Activated T-cell treated with anti-CD3 and anti-CD28 coated beads for 4 hours (primary cell): ENCODE measurements at places on chromosomes 4 and X.

DNA sequence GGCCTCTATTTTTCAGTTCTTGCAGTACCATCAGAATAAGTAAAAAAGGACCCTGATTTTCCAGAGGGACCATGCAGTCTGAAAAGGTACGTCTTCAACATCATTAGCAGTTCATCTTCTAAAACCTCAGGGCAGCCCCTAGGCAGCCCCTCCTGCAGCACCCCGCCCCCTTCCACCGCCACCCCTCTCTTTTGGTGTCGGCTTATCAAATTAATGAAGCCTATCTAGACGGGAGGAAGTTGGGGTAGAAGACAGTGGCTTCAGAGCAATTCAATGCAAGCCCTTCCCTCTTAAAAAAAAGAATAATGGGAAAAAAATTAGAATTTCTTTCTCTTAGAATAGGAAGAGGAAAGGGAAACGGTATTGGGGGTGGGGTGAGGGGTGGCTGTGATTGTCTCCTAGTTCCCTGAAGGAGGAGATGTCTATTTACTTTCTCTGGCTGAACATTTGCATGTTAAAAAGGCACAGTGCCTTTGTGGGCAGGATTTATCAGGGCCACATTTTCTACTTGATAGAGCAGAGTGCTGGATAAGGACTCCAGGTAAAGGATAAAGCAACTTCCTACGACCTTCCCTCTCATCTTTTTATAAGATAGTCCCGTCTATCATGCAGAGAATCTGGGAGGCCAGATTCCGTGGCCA, 159.4 kb downstream of the MGST2 start:
- no peak for DNase-seq

DNA sequence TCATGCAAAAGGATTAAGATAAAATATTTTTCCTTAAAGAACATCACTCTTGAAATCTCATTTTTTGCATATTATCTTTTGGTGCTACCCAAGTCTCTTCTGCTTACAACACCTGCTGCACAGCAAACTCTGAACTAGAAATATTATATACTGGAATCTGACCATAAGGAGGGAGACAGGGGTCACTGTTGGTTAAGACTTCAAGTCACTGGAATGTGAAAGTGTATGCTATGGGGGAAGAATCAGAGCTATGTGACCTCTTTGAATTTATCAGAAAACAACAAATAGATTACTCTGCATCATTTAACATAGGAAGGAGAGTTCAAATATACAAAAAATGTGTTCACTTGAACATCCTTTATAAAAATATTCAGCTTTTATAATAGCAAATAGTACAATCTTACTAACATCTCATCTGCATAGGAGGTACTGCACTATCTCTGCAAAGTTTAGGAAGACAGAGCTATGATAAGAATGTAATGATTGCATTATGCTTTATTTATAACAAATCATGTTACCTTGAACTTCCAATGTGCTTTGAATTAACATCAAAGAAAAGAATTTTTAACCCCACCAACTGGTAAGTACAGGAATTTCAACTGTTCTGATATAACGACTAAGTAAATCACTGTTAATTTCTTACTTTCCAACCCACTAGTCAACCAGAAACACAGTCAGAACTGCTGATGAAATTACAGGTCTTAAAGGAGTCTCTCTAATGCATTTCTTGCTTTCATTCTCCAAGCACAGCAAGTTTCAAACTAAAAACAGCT, 69.8 kb downstream of the ZNF827 start:
- no peak for DNase-seq

DNA sequence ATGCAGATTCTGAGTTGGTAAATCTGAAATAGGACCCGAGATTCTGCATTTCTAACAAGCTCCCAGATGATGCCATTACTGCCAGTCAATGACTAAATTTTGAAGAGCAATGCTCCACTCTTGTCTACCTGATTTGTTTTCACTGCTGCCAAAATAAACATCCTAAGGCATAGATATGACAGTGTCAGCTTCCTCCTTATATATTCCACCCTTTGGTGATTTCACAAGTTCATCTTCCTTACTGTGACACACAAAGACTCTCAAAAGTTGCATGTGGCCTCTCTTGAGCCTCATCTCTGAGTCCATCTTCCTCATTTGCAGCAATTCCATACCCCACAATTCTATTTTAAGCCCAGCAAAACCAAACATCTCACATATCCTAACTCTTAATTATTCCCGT, 110.9 kb downstream of the FBXW7 start:
- no peak for DNase-seq

- DNase-seq, result no peak
Observed at GRCh38 chrX:7574325-7574724, 268.6 kb upstream of the VCX start.

DNA sequence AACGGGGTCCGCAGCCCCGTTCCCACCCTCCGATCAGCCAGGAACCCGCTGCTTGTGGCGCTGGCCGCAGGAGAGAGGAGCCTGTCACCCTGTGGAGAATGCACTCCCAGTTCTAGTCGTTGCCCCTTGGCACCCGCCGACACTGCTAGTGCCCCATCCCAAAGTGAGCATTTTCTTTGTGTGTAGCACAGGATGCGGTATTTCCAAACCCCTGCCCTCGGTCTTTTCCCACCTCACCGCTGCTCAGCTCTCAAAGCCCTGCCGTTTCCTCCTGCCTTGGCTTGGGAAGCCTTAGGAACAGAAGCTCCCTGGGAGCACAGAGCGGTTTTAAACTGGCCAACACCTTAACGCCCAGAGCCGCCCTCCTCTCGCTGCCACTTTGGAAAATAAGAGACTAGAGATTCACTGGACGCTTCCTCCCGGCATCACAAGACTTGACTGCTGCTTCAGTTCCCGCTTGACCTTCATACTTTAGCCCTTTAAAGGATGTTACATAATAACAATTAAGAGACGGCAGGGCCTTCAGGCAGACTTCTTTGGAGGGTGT, 772 bp downstream of the CYP4V2 start:
- DNase-seq, result peak; percentile 11

DNA sequence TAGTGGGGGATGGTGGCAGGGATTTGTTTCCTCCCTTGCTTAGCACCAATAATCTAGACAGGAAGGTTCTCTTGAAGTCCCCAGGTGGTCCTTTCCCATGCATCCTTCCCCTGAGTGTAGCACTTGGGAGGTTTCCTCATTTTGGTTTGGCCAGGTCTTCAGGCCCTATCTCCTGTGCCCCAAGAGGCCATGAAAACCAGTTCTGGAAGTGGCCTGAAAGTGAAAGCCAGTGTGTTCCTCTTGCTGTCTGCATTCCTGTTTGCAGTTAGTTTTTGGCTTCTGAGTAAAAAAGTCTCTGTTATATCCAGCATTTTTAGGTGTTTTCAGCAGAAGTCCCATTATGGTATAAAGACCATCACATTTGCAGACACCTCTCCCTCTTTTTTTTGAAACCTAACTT, 59.5 kb downstream of the MTM1 start:
- DNase-seq, result no peak

- no peak for DNase-seq
Observed at GRCh38 chr4:118857760-118858159, 21.8 kb upstream of the SEC24D start.

DNA sequence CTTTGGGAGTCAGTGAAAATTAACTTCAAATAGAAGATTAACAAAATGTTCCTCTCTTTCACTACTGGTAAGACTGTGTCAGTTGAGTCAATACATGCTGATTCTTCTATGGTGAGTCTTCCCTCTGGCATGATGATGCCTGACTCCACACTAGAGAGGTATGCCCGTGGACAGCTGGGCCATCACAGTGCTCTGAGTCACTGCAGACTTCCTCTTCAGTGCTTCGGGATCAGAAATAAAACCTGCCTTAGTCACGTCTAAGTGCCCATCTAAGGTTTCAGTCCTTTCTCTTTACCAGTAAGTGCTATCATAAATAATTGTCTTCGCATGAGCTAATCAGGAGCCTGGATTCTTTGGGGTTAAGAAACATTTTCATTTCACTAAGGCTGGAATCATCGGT, 1.6 kb upstream of the ASB5 start:
- no peak for DNase-seq

DNA sequence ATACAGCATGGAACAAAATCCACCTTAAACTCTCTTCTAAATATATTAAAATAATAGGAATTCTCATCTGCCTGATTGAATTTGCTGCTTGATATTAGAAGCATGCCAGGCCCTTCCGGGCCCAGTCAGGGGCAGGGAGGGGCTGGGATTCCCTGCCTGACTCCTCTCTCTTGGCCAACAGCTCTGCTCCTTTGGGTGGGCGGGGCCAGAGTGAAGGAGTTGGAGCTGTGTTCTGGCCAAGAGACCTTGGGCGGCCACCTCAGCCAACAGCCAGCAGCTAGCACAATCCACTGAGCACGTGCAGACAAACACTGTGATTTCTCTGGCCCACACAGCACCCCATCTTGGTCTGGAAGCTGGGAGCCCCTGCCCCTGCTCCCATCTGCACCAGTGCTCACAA, 140.3 kb downstream of the PJA1 start:
- DNase-seq, result no peak

DNA sequence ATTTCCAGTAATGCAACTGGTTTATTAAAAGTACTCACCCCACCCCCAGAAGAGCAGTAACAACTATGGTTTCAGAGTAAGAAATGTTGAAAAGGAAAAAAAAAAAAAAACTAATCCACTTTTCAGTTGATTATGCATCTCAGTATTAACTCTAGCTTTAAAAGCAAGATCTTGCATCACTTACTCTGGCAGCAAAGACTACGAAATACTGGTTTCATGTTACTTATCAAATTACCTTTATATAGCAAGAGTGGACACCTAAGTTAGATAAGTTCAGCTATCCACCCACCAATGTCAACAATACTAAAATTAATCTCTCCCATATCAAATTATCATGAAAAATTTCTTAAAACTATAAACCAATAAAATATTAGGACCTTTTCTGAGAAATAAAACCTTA, 105.0 kb downstream of the ABCB7 start:
- DNase-seq, result no peak

DNA sequence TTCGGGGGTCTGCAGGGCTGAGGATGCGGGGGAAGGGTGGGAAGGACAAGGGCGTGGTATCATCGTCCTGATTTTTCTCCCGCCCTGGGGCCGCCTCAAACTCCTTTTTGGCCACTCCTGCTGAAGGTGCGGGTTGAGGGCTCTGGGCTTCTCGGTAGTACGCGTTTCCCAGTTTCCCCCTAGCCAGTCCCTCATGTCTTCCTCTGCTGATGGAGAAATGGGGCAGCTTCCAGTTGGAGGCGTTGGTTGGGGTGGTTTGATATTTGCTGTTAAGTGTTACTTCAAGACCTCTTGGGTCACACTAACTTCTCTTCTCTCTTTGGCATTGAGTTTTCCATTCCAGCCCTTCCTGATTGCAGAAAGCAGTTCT, 482 bp downstream of the GSTCD start:
- DNase-seq, result peak; percentile 3

DNA sequence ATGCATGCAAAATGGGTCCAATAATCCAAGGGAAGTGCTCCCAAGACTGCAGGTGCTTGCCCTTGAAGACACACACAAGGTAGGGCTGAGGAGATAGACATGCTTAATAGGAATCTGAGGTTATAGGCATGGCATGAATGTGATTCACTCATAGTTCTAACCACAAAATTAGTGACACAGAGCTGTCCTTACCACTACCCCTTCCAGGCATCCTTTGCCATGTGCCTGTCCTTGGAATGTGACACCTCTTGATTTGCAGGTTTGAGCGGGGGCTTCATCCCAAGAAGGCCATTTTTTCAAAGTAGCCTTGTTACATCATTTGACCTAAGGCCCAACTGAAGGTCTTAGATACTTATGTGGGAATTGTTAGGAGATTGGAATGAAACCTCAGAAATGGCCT, 112.5 kb downstream of the CCNG2 start:
- DNase-seq, result no peak

DNA sequence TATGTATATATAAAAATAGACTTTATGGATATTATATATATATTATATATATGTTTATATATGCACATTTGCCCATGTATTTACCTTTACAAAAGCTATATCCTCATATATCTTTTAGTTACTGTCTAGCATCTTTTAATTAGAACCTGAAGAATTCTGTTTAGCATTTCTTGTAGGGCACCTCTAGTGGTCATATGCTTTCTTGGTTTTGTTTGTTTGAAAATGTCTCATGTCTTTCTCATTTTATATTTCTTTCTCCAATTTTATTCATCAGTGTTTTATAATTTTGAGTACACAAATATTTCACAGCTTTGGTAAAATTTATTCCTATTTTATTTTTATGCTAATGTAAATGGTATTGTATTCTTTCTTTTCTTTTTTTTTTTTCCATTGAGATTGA, 70.3 kb upstream of the SPIN4 start:
- no peak for DNase-seq

GRCh38 chrX:16445166-16445752, 204.7 kb upstream of the S100G start:
- DNase-seq, result peak; percentile 12

DNA sequence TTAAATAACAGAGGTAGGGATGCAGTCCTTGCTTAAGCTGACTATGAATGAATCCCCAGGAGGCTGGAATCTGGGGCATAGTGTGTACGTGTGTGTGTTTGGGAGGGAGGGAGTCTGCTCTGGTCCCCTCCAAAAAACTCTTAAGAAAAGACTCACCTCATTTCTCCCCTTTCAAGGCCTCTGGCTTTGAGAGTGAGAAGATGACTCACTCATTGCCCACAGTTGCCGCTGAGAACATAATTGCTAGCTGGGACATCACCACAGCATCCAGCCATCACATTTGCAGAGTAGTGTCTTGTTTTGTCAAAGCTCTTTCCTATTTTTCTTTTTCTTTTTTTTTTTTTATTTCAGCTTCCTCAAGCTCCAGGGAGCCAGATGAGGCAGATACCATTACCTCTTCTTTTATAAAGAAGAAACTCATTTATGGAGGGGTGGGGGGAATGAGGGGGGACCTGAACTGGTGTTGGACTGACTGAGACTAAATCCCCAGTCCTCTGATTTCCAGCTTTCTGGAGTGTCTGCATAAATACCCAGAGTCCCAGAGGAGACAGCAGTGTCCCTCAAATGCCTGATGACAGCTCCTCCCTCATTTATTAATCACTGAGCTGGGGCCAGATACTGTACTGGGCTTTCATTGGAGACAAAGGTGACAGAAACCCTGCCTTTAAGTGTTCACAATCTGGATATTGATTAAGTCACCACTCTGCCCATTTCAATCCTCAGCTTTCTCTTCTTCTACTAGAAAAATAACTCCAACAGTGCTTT, 61.9 kb upstream of the LAS1L start:
- peak; percentile 29 for DNase-seq

DNA sequence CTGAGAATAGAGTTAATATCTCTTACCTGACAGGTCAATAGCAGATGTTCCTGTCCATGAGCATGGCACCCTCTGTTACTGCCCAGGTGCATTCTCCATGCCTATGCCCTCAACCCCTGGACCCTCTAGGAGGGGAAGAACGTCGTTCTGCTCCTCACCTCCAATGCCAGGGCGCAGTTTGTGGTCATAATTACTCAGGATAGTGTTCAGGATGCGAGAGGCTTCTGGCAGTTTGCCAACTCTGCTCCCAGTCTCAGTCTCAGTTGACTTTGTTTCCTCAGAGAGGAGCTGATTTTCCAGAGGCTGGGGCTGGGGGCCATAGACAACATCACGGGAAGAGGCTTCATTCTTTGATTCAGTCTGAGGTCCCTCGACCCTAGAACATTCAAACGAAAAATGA, 4.4 kb downstream of the GABRE start:
- no peak for DNase-seq

- DNase-seq, result no peak
Observed at GRCh38 chrX:9581771-9582385, 117.0 kb downstream of the TBL1X start.
